Stimulated activated CD8-positive, alpha-beta memory T cell treated with anti-CD3 and anti-CD28 coated beads, Interleukin-4, amount 100 ng/mL, for 1 hour (primary cell): ENCODE measurements at places on chromosomes 12 and 14.

- DNase-seq: no peak
Observed at GRCh38 chr12:54349679-54350078, 14.6 kb downstream of the GPR84 start.

- no peak for DNase-seq
Observed at GRCh38 chr14:24179294-24179960, 7.5 kb downstream of the REC8 start.

DNA sequence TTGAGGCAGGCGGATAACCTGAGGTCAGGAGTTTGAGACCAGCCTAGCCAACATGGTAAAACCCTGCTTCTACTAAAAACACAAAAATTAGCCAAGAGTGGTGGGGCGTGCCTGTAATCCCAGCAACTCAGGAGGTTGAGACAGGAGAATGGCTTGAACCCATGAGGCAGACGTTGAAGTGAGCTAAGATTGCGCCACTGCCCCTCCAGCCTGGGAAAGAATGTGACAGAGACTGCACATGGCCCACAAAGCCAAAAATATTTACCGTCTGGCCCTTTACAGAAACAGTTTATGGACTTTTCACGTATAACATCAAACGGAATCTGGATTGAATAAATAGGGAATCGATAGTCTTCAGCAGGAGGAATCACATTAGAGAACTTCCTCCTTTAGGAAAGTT lies 3.5 kb downstream of the RSRC2 start:
- no peak for DNase-seq

DNA sequence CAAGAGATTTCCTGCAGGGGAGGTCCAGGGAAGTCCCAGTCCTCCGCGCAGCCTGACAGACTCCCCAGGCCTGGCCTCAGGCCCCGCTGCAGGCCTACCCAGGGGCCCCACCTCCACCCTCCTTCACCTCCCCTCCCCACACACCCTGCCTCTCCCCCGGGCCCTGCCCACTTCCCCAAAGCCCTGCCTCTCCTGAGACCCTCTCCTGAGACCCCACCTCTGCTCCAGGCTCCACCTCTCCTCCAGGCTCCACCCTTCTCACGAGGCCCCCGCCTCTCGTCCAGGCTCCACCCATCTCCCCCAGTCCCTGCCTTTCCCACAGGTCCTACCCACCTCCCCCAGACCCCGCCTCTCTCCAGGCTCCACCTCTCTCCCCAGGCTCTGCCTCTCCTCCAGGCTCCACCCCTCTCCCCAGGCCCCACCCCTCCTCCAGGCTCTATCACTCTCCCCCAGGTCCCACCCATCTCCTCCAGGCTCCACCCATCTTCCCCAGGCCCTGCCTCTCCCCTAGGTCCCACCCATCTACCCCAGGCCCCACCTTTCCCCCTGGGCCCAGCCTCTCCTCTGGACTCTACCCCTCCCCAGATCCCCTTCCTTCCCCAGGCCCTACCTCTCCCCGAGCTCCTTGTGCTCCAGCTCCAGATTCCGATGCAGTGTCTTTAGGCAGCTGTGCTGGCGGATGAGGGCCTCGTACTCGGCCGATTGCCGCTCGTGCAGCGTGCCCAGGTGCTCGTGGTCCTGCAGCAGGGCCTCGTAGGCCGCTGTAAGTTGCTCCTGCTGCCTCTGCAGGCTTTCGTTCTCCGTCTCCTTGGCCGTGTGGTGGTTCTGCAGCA lies 58.8 kb upstream of the GPR68 start:
- no peak for DNase-seq

- no peak for DNase-seq
Observed at GRCh38 chr12:65875640-65876071, 51.4 kb downstream of the HMGA2 start.

- no peak for DNase-seq
Observed at GRCh38 chr14:64612021-64612380, 62.2 kb downstream of the PPP1R36 start.

DNA sequence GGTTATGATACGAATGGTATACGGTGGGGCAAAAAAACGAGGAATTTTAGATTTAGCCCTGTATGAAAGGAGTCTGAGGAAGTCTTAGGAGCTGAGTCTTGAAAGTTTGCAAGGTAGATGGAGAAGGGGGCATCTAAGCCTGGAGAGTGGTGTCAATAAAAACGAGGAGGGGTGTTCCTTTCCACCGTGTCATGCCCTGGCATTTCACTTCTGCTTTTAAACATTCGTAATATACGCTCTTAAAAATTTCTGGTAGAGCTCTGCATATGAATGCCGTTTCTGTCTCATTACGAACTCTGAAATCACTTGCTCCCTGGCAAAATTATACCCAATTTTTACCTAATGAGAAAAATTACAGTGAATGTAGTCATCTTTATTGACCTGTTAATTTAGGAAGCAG lies 170.2 kb downstream of the ERC1 start:
- DNase-seq: no peak

- DNase-seq: no peak
Observed at GRCh38 chr14:95486875-95487668, 29.4 kb downstream of the SYNE3 start.

GRCh38 chr12:100799770-100800169 lies 5.2 kb downstream of the ANO4 start:
- no peak for DNase-seq

- DNase-seq: no peak
Observed at GRCh38 chr14:78970677-78971076, 800.5 kb downstream of the NRXN3 start.
